ENCODE measurements at places on chromosomes 4 and X.

- no peak for DNase-seq
These were observed 70.4 kb downstream of the BEX3 start for GRCh38 chrX:103446665-103447302.

- no peak for DNase-seq
These were observed 79.7 kb downstream of the ABCB7 start for GRCh38 chrX:75076429-75076828.

DNA sequence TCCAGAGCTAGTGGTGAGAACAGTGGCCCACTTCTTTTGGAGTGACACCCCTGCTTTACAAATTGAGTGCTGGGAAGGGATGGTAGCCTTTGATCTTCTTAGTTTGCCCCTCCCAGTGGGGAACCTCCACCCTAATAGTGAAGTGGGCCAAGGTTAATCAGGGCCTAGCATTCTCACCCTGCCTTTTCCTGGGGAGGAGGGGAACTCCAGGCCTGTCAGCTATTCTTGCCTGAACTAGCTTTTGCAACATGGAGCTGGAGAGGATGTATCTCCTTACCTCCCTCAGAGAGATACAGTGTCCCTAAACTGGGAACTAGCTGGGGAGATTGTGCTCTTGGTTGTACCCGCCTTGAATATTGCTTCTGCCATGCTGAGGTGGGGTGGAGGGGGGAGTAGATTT, 20.6 kb downstream of the PHKA1 start:
- DNase-seq = no peak

DNA sequence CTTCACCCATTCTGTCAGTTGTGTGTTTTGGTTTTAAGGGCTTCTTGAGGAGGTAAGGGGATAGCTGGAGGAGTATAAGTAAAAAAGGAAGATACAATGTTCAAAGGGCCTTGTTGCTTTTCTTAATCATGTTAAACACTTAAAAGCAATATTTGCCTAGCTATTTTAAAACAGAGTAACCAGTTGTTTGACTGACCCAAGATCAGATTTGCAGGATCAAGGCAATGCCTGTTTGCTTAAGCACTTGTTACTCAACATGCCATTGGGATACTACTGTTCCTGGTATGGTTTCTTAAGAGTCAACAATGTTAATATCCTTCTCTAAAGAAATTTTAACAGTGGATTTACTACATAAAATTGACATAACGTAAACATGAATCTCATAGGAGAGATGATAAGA, 2.6 kb downstream of the DCLK2 start:
- no peak for DNase-seq

DNA sequence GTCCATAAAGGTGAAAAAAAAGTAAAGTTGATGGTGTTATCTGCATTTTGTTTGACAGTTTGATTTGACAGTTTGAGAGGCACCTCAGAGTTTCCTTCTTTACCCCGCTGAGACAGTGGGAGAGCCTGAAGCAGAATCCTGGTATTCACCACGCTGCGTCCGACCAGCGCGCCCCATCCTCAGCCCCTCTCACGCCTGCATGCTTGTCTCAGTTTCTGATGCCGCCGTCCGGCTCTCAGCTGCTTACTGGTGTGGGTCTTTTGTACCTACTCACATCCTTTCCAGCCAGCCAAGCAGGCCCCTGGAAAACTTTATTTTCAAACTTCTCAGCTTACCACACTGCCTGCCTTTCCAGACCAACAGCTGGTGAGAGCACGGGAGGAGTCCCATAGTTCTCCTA, 175.2 kb downstream of the DCLK2 start:
- DNase-seq = no peak

DNA sequence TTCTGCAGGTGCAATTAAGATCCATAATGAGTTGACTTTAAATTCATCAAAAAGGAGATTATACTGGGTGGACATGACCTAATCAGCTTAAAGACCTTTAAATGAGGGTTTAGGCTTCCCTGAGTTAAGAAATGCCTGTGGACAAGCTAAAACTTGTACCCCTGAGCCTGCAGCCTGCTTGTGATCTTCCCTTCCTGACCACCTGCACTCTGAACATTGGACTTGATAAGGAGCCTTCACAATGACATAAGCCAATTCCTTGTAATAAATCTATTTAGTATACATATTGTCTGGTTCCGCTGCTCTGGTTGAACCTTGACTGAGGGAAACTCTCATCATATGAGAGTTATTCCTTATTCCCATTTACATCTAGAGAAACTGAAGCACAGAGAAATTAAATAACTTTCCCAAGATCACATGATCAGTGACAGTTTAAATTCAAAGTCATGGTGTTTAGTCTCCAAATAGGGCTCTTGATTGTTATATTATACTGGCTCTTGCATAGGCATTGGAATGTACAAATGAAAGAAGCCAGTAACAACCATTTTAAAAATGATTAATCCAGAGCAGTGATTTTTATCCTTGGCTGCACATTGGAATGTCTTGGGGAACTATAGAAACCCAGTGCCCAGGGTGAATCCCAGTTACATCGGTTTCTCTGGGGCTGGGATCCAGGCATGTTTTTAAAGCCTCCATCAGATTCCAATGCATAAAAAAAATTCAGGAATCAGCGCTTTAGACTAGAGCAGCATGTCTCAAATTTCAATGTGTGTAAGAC, 136.1 kb downstream of the MSL3 start:
- DNase-seq = no peak

- no peak for DNase-seq
These were observed 36.3 kb upstream of the IGFBP7 start for GRCh38 chr4:57146444-57146843.

DNA sequence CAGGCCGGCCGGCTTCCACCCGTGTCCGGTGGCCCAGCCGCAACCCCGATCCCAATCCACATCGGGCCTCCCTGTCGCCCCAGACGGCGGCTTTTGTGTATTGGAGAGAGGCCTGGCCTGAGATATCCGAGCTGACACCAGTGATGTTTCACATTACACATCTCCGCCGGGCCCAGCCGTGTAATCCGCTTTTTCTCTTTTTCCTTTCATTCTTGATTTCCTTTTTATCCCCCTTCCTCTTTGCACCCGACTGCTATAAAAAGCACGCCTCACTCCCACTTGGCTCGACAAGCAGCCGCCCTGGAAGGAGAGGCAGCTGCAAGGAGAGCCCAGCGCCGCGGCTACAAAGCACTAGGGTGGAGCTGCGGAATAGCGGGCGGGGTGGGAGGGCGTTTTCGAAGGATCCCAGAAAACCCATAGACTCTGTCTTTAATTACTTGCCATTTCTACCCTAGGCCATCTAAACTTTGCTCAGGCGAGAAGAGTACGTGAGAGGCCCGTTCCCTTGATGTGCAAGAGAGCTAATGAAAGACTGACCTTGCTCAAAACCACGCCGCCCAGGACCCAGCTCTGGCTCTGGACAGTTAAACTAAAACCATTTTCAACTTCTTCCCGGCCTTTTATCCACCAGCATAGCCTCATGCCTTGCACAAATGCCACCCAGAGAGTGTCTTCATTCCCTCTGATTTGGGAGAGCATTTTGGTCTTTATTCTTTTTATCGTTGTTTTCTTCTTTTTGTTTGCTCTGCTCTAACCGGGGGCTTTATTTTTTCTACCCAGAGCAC, 3.2 kb downstream of the PITX2 start:
- no peak for DNase-seq

GRCh38 chr4:112141366-112142138, 3.7 kb upstream of the FAM241A start:
- DNase-seq = no peak

- no peak for DNase-seq
These were observed 27.7 kb downstream of the MAEA start for GRCh38 chr4:1317177-1318045.

- DNase-seq = no peak
These were observed 50.2 kb downstream of the RPGR start for GRCh38 chrX:38277136-38277535.

GRCh38 chr4:176319151-176319703, 539 bp upstream of the SPCS3 start:
- no peak for DNase-seq

DNA sequence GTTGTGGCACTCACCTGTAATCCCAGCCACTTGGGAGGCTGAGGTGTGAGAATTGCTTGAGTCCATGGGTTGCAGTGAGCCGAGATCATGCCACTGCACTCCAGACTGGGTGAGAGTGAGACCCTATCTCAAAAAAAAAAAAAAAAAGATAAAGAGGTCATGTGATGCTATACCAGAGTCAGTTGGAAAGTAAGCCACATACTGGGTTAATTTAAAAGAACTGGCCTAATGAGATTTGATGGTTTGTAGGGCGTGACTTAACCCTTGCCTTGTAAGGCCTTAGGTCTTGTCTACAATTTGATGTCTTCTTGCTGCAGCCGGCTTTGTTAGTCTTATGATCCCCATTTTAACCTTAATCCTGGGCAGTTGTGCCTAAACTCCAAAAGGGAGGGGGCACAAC, 5.2 kb downstream of the MGST2 start:
- DNase-seq = no peak

GRCh38 chr4:1451106-1451751, 45.0 kb upstream of the NKX1-1 start:
- no peak for DNase-seq

All from stimulated activated CD8-positive, alpha-beta memory T cell treated with anti-CD3 and anti-CD28 coated beads, Interleukin-15, amount 100 ng/mL, for 48 hours (primary cell).